Stimulated activated CD8-positive, alpha-beta memory T cell treated with anti-CD3 and anti-CD28 coated beads, Interleukin-2, amount 100 ng/mL, for 48 hours (primary cell): ENCODE measurements at places on chromosomes 1 and 21.
A peak's percentile ranks its signal among the peaks of the same experiment; 100 is the strongest.

- DNase-seq: no peak
Measured at GRCh38 chr1:246987083-246987690, 20.7 kb downstream of the ZNF695 start.

GRCh38 chr21:18387994-18388393 is 15.6 kb downstream of the TMPRSS15 start:
- DNase-seq: no peak

GRCh38 chr1:234771642-234772344 is 161.8 kb upstream of the IRF2BP2 start:
- DNase-seq: no peak

DNA sequence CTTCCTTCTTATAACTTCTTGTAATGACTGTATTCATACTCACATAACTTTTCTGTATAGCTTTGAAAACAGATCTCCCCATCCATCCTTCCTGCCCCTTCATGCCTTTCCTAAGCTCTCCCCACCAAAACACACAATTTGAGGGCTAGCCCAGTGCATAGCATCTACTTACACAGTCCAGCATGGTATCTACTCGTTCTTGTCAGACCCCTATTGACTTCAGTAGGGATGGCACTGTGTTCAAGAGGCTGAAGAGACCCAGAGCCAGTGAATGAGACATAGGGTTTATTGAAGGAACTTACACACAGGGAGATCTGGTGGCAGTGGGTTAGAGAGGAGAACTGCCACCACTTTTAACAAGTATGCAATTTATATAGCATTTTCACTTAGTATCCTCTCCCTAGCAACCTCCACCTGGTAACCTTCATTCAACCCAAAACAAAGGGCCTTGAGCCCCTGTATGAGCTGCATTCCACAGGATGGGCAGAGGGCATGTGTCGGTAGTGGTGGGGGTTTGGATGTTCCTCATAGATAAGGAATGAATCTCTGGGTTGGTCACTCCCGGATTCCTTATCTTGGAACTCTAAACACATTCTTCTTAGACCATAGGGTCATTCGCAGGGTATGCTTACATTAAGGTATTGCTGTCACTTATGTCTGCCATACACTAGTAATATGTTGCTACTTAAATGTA is 64.9 kb upstream of the GNG12 start:
- no peak for DNase-seq

DNA sequence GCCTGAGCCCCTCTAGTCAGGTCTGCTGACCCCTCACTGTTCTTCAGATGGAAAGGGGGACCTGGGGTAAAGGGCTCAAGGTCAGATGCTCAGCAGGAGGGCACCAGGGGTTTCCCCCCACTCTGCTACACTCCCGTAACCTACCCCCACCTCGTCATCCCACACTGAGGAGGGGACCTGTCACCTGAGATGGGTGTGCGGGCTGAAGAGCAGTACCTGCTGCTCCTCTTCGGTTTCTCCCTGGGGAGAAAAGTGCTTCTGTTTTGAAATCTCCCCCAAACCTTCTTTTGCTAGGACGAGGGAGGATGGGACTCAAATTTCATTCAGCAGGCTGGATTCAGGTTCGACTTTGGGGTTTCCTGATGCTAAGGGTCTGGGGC is 65.2 kb downstream of the SYT2 start:
- DNase-seq: no peak

GRCh38 chr1:216627252-216627651 is 96.0 kb downstream of the ESRRG start:
- no peak for DNase-seq

DNA sequence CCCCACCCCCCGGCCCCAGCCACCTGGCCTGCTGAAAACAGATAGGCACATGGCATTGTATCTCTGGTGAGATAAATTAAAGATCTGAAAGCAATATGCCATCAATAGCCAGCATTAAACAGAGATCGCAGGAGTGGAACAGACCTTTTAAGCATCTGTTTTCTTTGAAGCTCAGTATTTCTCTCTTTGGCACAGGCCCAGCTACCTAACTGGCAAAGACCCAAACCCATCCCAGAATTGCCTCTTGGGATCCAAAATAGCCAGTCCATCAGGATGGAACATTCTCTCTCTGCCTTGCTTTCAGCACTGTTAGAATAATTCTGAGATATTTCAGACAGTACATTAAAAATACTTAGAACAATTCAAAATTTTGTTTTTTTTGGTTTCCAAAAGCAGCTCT is 46.0 kb downstream of the KCNJ6 start:
- no peak for DNase-seq

DNA sequence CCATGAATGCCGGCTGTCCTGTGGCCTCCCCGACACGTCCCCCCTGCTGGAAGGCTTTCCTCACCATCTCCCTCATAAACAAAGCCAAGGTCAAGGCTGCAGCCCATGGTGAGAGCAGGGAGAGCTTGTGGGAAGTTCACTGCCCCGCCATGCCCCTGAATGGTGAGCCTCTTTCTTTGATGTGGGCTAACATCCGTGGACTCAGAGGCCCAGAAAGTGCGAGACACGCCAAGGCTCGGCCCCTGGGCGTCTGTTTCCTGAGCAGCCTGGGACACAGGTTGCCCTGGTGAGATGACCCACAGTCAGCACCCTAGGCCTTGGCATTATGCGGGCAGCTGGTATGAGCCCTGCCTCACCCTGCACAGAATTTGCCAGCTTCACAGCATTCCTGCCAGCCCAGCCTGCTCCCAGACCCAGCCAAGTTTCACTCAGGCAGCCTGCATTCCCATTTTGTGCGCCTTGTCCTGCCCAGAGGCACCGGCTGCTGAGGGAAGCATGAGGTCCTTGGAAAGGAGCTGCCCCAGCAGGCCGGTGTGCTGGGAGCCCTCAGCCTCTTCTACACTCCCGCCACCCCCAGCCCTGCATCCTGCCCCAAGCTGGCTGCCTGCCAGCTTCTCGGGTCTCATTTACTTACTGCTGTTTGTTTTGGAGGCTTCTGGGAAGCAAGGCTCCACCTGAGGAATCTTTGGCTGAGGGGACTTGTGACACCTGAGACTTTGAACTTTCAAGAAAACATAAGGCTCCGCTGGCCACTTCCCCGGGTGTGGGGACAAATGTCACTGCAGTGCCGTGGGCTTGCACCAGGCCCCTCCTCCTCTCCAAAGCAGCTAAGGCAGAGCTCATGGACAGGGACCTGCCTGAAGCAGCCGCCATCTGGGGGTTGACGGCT is 31.9 kb downstream of the NEK2 start:
- no peak for DNase-seq

DNA sequence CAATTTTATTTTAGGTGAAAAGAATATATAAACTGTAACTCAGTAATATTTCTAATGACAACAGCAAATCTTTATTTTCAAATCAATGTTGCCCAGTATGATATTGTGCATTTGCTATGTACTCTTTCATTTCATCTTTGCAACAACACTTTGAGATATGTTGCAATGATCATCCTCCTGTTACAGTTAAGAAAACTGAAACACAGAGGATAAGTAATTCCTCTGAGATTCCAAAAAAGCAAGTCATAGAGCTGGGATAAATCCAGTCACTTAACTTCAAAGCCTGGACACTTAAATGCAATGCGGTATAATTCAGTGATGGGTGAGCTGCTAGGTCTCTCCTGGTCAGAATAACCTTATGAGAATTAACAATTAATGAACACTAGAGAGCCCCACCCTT is 48.6 kb upstream of the EXO1 start:
- no peak for DNase-seq

- no peak for DNase-seq
Measured at GRCh38 chr1:198455966-198456365, 84.5 kb downstream of the ATP6V1G3 start.

DNA sequence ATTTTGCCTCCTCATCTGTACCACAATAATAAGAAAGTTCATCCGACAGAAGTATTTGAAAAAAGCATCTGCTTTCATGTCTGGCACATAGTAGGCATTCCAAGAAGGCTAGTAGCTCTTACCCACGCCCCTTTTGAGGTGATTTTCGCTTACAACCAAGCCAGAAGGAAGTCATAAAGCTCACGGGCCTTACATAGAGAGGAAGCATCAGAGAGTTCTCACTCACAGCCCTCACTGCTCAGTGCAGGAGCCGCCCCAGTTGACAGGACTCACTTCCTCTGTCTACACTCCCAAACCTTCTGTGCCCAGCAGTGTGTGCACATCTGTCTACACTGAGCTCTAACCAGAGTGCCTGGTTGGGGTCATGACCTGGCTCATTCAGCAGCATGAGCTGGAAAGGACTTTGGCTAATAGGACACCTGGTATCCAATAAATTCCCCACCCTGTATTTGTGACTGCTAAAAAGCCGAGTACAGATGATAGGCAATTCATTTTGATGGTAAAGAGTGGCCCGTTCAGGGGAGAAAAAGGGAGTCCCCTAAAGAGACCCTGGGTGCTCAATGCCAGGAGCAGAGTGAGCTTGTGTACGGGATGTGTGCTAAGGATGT is 36.8 kb upstream of the DUSP10 start:
- no peak for DNase-seq

DNA sequence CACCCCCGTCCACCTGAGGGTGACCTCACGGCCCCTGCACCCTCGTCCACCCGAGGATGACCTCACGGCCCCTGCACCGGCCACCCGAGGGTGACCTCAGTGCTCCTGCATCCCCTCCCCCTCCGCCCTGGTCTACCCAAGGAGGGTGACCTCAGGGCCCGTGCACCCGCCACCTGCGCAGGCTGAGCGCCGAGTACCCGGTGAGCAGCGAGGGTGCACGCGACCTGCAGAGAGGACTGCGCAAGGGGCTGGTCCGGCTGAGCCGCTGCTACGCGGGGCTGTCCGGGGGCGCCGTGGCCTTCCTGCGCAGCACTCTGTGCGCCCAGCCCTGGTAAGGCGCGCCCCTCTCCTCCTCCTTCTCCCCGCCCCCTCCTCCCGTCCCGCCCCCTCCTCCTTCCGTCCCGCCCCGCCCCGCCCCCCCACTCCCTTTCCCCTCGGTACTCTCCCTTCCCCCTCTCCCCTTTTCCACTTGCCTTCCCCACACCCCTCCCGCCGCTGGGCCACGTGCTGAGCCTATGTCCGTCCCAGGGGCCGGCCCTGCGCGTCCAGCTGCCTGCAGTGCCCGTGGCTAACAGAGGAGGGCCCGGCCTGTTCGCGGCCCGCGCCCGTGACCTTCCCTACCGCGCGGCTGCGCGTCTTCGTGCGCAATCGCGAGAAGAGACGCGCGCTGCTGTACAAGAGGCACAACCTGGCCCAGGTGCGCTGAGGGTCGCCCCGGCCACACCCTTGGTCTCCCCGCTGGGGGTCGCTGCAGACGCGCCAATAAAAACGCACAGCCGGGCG is 28.4 kb downstream of the TRIM11 start:
- peak; percentile 43 for DNase-seq

DNA sequence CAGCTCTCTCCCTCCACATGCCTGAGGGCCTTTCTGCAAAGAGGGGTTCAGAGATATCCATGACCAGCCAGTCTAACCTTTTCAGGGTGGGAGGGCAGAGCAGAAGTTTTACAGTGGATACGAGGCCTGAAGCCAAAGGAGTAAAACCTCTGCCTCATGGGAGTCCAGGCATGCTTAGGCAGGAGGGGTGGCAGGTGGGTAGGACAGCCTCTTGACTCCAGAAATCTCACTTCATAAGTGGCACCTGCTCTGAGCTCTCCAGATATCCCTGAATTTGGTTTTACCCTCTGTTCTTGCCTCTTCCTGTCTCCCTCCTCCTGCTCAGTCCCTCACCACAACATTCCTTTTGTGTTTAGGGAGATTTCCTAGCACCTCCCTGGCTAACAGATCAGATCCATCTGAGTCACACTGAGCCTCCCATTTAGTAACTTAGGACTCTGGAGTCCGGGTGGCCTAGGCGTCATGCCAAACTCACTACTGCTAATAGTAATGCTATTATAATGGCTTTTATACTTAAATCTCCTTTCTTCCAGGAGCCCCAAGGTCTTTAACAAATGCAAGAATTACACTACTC is 201.0 kb downstream of the HS2ST1 start:
- no peak for DNase-seq

GRCh38 chr1:105138458-105138893 is 1388.8 kb downstream of the AMY1C start:
- DNase-seq: no peak

DNA sequence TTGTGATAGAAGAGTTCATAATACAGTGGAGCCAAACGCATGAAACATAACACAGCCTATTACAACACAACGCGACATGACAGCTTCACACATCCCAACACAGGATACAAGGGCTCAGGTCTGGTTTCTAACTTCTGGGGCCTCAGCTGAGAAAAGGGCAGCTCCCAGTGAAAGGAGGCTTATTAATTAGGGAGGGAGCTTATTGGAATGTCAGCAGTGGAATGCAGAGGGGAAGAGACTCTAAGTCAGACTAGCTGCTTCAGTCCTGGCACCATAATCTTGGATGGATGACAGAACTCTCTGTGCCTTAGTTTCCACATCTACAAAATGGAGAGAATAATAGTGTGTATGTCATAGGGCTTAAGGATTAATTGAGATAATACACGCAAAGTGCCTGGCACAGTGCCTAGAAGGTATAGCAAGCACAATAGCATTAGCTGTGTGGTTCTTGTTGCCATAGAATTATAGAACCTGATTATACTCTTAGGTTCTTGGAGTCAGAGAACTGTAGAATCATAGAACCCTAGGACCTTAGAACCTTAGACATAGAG is 22.7 kb upstream of the SLC2A1 start:
- no peak for DNase-seq

- no peak for DNase-seq
Measured at GRCh38 chr1:154574716-154575115, 7.1 kb downstream of the CHRNB2 start.

DNA sequence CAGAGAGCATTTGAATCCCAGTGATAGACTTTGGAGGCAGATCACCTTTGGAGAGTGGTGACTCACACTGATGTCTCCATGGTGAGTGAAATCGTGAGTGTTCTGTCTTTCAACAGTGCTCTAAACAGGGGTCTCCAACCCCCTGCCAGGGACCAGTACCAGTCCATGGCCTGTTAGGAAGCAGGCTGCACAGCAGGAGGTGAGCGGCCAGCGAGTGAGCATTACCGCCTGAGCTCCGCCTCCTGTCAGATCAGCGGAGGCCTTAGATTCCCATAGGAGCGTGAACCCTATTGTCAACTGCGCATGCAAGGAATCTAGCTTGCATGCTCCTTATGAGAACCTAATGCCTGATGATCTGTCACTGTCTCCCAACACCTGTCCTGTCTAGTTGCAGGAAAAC is 61.8 kb upstream of the B3GALNT2 start:
- no peak for DNase-seq

DNA sequence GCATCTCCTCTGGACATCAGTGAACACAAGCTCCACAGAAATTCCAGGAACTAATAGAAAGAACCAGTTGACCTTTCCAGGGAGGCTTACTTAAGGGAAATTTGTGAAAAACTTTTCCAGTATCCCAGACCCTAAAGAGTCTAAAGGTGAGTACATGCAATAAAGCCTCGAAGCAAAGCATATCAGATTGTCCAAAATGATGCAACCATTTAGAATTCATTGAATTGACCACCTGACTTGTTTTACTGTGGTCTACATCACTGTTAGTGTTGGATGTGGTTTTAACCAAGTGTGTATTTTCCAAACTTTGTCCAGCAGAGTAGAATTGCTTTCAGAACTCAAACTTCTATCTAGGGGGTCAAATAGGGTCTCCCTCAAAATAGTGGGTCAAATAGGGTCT is 76.3 kb upstream of the TIAM1 start:
- DNase-seq: no peak
